Uterus (tissue), 4 donors: ENCODE measurements at places on chromosomes 11 and 22.

DNA sequence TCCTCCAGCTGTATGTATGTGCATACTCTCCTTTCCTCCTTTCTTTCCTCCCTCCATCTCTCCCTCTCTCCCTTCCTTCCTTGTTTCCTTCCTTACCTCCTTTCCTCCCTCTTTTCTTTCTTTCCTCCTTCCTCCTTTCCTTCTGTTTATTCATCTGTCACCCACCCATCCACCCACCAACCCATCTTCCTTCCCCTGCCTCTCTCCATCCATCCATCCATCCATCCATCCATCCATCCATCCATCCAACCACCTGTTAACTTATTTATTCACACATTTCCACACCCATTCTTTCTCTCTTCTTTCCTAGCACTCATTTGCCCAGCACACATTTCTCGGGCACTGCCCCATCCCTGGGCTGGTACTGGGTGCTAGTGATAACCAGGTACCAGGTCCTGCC, 443.9 kb downstream of the MIAT start:
- no peak for DNase-seq

- no peak for DNase-seq
Measured at GRCh38 chr11:20458905-20459632, 71.6 kb downstream of the PRMT3 start.

- no peak for DNase-seq
Measured at GRCh38 chr22:21791635-21792625, 56.3 kb upstream of the YPEL1 start.

GRCh38 chr11:94533696-94534630, 9.8 kb upstream of the FUT4 start:
- DNase-seq: no peak

GRCh38 chr11:93160808-93161207, 37.0 kb downstream of the SLC36A4 start:
- DNase-seq: no peak

DNA sequence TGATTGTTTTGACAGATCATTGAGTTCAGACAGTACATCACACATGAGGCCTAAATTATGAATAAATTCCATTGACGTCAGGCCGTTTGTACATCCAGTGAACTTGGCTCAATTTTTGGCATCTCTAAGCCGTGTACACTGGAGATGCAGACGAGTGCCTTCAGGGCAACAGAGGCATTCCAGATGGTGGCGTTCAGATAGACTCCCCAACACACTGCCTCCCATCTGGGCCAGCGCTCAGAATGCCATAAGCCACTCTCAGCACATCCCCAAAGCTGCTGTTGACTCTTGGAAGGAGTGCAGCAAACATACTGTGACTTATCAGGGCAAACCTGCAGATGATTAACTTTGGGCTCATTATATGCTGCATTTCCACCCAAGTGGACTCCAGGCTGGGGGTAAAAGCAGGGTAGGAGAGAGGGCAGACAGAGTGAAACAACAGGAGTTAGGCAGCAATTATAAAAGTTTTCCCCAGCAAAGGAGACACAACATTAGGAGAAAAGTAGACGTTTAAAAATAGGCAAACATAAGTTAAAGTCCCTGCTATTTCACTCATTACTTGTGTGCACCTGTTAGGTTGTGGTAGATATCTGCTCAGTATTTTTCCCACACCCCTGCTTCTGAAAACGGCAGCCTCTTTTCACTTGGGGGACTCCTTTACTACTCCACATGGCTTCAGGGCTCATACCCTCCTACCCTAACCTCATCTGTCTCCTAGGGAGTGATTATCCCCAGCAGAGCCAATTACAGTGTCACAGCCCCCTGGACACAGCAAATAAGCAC, 60.2 kb upstream of the PDE3B start:
- no peak for DNase-seq

GRCh38 chr11:74024261-74025029, 15.6 kb upstream of the UCP3 start:
- peak; percentile 61 for DNase-seq

GRCh38 chr11:72553706-72554105, 119.4 kb upstream of the CLPB start:
- DNase-seq: no peak

GRCh38 chr11:69892986-69893555, 73.9 kb upstream of the FGF3 start:
- no peak for DNase-seq

- no peak for DNase-seq
Measured at GRCh38 chr22:44942979-44943700, 66.7 kb downstream of the PHF21B start.

DNA sequence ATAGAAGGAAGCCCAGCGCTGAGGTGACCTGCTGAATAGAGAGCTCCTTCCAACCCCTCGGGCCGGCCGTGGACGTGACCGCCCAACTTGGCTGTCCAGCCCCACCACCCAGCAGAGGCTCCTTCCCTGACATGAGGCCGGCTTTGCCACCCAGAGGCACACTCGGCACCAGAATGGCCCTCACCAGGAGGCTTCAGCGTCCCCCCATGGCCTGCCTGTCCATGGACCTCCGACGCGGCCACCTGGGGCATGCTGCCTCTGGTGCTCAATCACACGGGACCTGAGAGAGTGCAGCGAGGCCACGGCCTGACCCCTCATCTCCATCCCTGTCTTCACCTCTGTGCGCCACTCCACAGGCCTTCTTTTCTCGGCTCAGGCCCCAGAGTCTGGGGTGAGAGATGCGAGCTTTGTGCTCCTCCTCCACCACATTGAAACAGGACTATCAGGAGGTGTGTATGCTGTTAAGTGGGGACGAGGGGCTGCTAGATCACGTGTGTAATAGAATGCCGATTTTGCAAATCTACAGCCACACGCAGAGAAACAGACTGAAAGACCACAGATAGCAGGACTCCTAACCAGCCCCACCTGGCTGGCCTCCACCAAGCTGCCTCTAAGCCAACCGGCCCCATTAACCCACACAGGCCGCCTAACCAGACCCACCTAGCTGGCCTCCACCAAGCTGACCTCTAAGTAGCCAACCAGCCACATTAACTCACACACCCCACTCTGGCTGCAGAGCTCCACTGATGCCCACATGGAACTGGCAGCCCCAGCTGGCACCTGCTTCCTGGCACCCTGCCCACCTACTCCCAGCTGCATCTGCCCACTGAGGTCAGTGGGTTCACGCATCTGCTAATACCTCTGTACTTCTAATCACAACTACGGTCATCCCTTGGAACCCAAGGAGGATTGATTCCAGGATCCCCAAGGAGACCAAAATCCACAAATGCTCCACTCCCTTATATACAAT, 20.7 kb downstream of the LINC01488 start:
- DNase-seq: no peak

DNA sequence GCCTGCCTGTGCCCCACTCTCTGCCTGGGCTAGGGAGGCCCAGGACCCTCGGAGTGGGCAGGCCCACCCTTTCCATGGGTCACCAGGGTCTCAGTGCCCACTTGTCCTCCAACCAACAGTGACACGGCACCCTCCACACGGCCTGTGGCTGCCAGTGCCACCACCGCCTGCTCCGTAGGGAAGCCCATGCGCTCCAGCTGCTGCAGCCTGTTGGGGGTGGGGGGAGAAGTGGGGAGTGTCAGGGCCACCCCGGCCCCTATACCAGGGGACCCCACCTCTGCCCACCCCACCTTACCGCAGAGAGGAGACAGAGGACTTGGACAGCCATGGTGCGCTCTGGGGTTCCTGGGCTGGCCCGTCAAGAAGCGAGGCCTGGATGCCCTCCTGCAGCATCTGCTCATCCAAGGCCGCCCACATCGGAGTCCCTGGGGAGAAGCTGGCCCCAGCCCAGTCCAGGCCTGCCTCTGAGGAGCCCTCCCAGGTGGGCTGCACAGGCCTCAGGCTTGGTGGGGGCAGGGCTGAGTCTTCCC, 7.7 kb downstream of the RHBDD3 start:
- no peak for DNase-seq
